Activated CD4-positive, alpha-beta T cell treated with anti-CD3 and anti-CD28 coated beads, Interleukin-10, Interleukin-2, amounts not matched to agents 100 ng/mL and 50 ng/mL, durations not matched to agents 16 hours and 8 hours (primary cell): ENCODE measurements at places on chromosomes 7 and 10.

GRCh38 chr10:61663466-61663865 is 737 bp downstream of the CABCOCO1 start:
- no peak for DNase-seq

DNA sequence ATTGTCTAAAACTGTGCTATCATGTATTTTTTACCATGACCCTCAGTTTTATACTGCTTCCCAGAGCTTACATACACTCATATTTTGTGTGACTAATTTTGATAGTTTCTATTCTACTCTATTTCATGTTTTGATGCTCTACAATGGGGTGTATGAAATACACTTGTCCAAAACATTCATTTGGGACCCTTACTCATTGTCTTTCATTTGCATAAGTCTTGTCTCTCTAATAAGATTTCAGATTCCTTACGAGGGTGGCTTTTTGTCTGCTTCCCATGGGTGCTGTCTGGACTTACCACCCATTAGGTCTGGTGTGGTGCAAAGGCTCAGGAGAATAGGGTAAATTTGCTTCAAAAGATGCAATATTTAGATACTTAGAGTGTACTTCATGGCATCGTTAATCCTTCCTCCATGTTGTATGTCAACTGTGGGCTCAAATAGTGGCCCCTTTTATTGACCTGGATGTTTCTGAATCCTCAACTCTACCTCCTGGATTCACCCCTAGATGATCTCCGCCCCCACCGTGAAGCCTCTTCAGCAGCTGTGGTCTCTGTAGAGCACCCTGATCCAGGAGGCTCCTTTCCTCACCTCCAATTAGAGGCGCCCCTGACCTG is 3.6 kb upstream of the GIMAP5 start:
- peak; percentile 71 for DNase-seq

DNA sequence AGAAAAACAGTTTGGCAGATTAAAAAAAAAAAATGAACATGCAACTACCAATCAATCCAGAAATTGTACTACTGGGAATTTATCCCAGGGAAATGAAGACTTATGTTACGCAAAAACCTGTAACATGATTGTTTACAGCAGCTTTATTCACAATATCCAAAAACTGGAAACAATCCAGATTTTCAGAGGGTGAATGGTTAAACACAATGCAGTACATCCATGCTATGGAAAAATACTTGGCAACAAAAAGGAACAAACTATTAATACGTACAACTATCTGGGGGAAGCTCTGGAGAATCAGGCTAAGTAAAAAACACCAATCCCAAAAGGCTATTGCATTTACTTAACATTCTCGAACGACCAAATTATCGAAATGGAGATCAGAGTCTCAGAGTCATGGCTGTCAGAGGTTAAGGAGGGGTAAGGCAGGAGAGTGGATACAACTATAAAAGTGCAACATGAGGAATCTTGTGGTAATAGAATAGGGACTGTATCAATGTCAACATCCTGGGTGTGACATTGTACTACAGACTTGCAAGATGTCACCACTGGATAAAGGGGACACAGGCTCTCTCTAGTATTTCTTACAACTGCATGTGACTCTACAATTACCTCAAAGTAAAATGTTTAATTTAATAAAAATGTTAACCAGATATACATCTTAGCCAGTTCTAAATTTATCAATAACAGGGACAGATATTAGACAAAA is 21.5 kb upstream of the RUFY2 start:
- no peak for DNase-seq

GRCh38 chr7:16803881-16804673 is 722 bp downstream of the AGR2 start:
- DNase-seq: no peak

- no peak for DNase-seq
Measured at GRCh38 chr10:70306886-70307520, 23.2 kb upstream of the NPFFR1 start.

GRCh38 chr10:103661198-103661950 is 167.9 kb downstream of the NEURL1 start:
- DNase-seq: peak; percentile 65

GRCh38 chr10:126425032-126425431 is 36.8 kb upstream of the ADAM12 start:
- no peak for DNase-seq

GRCh38 chr7:43589133-43589478 is 6.2 kb downstream of the STK17A start:
- no peak for DNase-seq

DNA sequence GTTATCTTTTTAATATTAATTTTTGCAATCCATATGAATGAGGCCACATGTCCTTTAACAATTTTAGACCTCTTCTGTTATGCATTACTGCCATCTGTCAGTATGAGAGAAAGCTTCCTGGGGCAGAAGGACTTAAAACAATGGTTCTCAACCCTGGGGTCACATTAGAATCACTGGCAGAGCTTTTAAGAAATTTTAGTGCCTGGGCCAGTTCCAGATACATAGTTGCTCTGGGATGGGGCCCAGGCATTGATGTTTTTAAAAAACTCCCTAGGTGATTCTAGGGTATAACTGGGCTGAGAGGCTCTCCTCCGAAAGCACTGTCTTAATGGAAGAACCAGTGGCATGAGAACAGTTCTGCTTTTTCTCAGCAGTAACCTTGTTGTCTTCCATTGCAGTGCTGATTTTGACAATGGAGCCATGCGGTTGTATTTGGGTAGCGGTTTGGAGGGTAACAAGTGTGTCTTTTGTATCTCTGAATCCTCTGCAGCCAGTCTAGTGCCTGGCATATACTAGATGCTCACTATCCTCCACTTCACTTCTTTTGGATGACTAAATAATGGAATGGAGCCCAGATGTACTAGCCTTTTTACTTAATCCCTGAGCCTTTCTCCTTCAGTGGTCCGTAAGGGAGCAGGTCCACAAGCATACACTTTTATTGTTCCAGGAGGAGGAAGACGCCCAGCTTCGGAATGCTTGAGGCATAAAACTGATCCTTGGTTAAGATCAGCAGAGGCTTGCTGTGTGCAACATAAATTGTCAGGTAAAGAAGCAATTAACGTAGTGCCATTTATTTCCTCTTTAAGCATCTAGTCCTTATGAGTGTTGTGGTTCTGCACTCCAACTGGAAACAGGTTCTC is 227.1 kb downstream of the AUTS2 start:
- no peak for DNase-seq
